Gastroesophageal sphincter (tissue), 4 donors: ENCODE measurements at places on chromosomes 11 and 22. TPM values are rescaled to one million over a fixed set of nuclear protein-coding genes. Genes with fewer than 3 reads are reported as not detected.

- peak overlapping the region; percentile 70 for H3K27ac ChIP-seq
- H3K36me3 ChIP-seq: no peaks in the 10 kb centered on the region
- H3K4me1 ChIP-seq: no peaks in the 10 kb centered on the region
- peaks cover 25% of the 10 kb centered on the region for H3K27me3 ChIP-seq
- H3K4me3 ChIP-seq: no peak overlapping the region
- no peak for ATAC-seq
Observed at GRCh38 chr22:39463277-39463676, 6.5 kb downstream of the MGAT3 start.

- no peak overlapping the region for H3K27ac ChIP-seq
- no peaks in the 10 kb centered on the region for H3K36me3 ChIP-seq
- no peaks in the 10 kb centered on the region for H3K4me1 ChIP-seq
- no peaks in the 10 kb centered on the region for H3K27me3 ChIP-seq
- ATAC-seq: no peak
- no peak overlapping the region for H3K4me3 ChIP-seq
Observed at GRCh38 chr11:24513479-24514218, 16.8 kb downstream of the LUZP2 start.

DNA sequence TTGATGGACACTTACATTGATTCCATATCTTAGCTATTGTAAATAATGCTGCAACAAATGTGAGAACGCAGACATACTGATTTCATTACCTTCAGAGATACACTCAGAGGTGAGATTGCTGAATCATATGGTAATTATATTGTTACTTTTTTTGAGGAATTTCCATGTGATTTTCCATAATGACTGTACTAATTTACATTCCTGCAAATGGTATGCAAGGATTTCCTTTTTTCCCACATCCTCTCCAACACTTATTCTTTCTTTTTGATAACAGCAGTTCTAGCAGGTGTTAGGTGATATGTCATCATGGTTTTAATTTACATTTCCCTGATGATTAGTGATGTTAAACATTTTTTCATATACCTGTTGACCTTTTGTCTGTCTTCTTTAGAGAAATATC is 207.7 kb downstream of the C11orf87 start:
- H3K4me3 ChIP-seq: no peak overlapping the region
- H3K4me1 ChIP-seq: no peaks in the 10 kb centered on the region
- H3K27ac ChIP-seq: no peak overlapping the region
- H3K27me3 ChIP-seq: no peaks in the 10 kb centered on the region
- no peaks in the 10 kb centered on the region for H3K36me3 ChIP-seq

DNA sequence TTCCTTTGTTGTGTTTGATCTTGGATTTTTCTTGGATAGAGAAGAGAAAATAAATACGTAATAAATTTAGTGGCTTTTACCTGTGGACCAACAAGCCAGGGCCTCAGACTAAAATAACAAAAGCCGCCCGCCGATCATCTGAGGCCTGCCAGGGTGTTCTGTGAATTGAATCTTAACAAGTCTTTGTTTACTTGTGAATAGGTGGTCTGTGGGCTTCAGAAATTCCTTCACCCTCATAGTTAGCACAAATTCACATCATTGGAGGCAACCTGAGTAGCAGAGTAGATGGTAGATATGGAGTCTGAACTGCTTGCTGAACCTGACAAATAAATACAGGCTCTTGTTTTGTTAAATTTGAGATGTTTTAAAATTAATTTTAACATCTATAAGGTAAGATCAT is 176.3 kb upstream of the MTNR1B start:
- no peaks in the 10 kb centered on the region for H3K36me3 ChIP-seq
- no peaks in the 10 kb centered on the region for H3K27me3 ChIP-seq
- no peak overlapping the region for H3K27ac ChIP-seq
- ATAC-seq: no peak

DNA sequence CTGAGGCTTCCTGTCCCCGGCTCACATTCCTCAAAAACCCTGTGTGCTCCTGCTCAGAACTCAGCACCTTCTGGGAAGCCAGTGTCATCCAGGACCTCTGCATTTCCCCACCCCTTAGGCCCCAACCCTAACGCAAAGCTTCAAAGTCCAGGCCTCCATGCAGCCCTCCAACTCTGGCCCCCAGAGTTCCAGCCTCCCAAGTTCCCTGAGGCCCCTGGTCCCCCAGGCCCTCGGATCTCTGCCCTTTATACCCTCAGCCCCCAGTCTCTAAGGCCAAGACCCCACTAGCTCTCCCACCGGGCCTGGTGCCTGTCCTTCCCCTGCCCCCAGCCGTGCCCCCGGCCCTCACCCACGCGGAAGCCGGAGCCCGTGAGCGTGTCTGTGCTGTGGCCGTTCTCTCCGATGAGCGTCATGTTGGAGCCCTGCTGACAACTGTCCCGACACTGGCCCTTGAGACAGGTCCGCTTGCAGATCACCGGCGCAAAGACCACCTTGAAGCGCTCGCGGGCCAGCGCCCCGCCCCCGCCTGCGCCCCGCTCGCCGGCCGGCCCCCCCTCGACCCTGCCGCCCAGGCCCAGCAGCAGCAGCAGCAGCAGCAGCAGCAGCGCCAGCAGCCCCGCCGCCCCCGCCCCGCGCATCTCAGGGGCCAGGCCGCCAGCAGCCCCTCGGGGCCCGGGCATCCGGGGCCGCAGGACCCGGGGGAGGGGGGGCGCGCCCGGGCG is 718 bp downstream of the LTBP3 start:
- H3K27me3 ChIP-seq: no peaks in the 10 kb centered on the region
- no peaks in the 10 kb centered on the region for H3K36me3 ChIP-seq
- H3K4me1 ChIP-seq: no peaks in the 10 kb centered on the region
- peak overlapping the region; percentile 59 for H3K4me3 ChIP-seq

RAB36 gene
- total RNA-seq: 3.9 TPM

GRCh38 chr11:67308031-67308866 is 4.9 kb downstream of the SSH3 start:
- no peak for ATAC-seq
- H3K4me3 ChIP-seq: no peak overlapping the region
- H3K27me3 ChIP-seq: no peaks in the 10 kb centered on the region

MYEOV gene
- total RNA-seq: not detected

DNA sequence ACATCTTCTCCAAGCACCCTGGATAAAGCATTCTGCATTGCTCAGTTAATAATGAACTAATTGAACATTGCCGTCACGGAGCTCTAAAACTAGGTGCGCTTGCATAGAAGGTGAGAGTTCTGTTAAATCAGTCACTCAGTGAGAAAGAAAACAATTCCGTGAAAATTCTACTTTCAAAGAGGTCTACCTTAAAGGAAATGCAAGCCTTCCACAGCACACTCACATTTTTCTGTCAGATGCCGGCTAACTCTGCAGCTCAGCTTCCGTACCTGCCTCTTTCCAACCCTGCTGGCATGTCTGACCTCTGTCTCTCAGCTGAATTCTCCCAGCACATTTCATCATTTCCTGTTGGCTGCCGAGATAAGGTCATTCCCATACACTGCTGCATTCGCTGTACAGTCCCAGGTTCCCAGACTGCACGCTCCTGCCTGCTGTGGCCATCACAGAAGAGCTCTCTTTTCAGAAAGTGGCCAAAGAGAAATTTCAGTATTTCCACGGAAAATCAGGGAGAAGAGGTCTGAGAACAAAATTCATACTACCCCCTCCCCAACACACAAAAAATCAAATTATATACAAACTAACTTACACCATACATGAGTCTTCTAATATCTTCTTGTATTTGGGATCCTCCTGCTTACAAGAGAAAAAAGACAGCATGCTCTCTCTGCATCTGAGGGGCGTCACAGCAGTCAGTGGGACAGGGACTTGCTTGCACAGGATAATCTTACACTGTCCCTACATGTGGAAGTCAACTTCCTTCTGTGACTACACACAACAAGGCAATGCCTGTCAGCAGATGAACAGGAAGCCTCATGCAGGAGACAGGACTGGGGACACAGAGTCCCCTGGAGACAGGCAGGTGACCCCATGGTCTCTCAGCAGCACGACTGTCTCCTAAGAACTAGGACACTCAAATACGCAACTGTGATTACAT is 55.1 kb downstream of the PACSIN2 start:
- peak overlapping the region; percentile 45 for H3K4me3 ChIP-seq
- peak; percentile 90 for ATAC-seq
- H3K4me1 ChIP-seq: peaks cover 81% of the 10 kb centered on the region
- no peaks in the 10 kb centered on the region for H3K27me3 ChIP-seq
- H3K27ac ChIP-seq: peak overlapping the region; percentile 82

GRCh38 chr11:49505231-49505630 is 296.8 kb upstream of the FOLH1 start:
- H3K27ac ChIP-seq: no peak overlapping the region
- no peak overlapping the region for H3K4me3 ChIP-seq
- no peaks in the 10 kb centered on the region for H3K36me3 ChIP-seq
- no peaks in the 10 kb centered on the region for H3K27me3 ChIP-seq

GRCh38 chr11:69040581-69041260 is 8.0 kb upstream of the TPCN2 start:
- H3K4me3 ChIP-seq: no peak overlapping the region
- no peaks in the 10 kb centered on the region for H3K36me3 ChIP-seq
- ATAC-seq: peak; percentile 17
- no peaks in the 10 kb centered on the region for H3K27me3 ChIP-seq

CENATAC gene
- total RNA-seq: 5.8 TPM

BANF1 gene
- total RNA-seq: 43.3 TPM

CYP2D6 gene
- total RNA-seq: 2.3 TPM

DNA sequence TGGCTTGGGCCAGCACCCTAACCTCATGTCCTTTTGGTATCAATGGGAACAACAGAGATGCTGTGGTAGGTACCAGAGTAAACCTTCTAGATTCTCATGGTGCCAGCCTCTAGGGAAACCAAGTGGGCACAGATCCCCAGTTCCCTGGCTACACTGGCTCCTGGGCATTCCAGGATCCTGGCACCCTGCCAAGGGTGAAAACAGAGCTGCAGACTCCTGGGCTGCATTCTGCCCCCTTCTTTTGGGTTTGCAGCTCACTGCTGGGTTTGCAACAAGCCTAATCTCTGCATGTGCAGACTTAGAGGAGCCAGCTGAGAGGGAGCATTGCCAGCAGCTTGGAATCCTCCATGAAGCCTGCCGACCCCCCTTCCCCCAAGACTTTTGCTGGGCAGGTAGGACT is 30.6 kb downstream of the PRDM11 start:
- ATAC-seq: no peak
- H3K4me1 ChIP-seq: peaks cover 13% of the 10 kb centered on the region
- no peaks in the 10 kb centered on the region for H3K36me3 ChIP-seq
- H3K27me3 ChIP-seq: no peaks in the 10 kb centered on the region
